ENCODE measurements at places on chromosomes 6 and 20.
A peak's percentile ranks its signal among the peaks of the same experiment; 100 is the strongest.

GRCh38 chr20:50337521-50338466 is 147.2 kb downstream of the CEBPB start:
- DNase-seq = no peak

DNA sequence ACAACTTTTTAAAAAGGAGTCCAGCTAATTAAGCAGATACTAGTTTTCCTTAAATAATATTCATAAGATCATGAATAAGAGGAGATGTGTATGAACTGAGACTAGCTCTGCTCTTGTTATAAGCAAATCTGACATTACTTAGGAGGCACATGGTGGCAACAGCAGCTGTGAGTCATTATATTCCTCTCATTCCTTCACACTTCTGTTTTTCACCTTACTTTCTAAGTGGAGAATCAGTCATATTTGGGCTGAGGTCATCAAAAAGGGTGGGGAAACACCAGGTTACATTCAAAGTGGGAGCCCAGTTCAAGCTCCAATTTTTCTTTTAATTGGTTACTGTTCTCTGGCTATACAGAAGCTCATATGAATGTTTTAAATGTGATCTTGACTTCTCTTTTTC is 6.0 kb upstream of the RIPPLY2 start:
- no peak for DNase-seq

GRCh38 chr6:30727920-30728553 is 7.9 kb downstream of the TUBB start:
- peak; percentile 80 for DNase-seq

DNA sequence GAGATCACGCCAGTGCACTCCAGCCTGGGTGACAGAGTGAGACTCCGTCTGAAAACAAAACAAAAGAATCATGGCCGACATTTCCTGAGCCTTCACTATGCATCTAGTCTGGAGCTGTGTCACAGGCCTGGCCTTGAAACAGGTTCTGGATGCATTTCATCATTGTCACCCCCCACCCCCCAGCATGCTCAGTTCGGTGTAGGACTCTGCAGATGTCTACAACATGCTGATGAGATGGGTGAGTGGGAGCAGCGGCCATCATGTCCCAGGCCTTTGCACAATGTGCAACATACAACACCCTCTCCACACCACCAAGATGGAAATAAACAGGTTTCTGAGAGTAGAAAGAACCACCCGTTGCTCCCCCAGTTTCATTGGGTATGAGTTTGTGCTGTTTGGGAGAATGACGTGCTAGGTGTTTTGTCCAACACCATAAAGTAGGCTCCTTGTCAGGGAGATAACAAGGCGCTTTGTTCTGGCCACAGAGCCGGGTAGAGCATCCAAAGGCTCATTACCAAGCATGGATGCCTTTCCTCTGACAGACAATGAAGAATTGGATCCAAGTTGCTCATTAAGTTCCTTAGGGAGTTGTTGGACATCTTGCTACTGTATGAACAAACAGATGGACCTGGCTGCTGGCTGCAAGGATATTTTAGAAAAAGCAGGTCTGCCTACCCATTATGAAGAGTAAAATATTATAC is 22.1 kb downstream of the SNHG17 start:
- no peak for DNase-seq

DNA sequence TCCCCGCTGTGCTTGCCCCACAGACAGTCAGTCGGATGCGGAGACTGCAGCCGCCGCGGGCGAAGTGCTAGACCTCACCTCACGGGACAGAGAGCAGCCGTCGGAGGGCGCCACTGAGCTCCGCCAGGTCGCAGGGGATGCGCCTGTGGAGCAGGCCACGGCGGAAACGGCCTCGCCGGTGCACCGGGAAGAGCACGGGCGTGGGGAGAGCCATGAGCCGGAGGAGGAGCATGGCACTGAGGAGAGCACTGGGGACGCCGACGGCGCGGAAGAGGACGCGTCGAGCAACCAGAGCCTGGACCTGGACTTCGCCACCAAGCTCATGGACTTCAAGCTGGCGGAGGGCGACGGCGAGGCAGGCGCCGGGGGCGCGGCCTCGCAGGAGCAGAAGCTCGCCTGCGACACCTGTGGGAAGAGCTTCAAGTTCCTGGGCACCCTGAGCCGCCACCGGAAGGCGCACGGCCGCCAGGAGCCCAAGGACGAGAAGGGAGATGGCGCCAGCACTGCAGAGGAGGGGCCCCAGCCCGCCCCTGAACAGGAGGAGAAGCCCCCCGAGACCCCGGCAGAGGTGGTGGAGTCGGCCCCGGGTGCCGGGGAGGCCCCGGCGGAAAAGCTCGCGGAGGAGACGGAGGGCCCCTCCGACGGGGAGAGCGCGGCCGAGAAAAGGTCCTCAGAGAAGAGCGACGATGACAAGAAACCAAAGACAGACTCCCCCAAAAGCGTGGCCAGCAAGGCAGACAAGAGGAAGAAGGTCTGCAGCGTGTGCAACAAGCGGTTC is 66.4 kb downstream of the SSR1 start:
- no peak for DNase-seq

DNA sequence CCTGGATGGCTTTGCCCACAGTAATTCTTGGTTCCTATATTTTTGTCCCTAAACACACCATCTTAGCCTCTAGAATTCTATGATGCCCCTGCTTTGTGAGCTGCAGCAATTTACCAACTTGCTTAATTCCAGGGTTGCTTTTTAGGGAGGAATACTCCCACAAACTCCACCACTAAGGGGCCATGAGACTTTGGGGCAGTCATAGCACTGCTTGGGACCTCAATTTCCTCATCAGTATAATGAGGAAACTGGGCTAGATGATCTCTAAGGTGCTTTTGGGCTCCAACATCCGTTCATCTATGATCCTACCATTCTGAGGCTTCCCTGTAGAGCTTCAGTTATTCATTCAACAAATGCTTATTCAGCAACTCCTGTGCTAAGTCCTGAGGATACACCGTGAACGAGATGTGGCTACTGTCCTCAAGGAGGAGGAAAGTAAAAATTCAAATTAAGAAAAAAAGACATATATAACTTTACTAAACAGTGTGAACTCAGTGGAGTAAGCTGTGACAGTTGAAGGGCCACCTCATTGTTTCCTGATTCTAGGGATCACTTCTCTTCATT is 75.3 kb downstream of the PRDM1 start:
- no peak for DNase-seq

DNA sequence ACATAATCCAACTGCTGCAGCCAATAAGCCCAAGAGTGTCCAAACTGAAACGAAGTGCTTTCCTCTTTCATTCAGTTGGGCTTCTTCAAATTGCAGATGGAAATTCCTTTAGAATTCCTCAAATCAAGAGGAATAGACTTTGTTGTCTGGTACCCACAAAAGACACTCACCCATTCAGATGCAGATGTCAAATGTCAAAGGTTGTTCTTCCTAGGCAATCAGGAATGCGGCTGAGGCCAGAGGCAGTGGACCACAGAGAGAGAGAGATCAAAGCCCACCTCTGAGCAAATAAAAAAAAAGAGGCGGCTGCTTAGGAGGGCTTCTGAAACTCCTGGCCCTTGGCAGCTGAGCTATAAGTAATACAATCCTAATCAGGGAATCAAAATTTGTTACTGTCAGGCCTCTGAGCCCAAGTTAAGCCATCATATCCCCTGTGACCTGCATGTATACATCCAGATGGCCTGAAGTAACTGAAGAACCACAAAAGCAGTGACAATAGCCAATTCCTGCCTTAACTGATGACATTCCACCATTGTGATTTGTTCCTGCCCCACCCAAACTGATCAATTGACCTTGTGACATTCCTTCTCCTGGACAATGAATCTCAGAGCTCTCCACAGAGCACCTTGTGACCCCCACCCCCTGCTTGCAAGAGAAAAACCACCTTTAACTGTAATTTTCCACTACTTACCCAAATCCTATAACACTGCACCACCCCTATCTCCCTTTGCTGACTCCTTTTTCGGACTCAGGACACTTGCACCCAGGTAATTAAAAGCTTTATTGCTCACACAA is 303.0 kb upstream of the GJE1 start:
- no peak for DNase-seq

GRCh38 chr6:119348748-119349360 is 707 bp downstream of the MAN1A1 start:
- DNase-seq = peak; percentile 50

GRCh38 chr6:44976677-44977641 is 351.2 kb upstream of the RUNX2 start:
- DNase-seq = peak; percentile 50

DNA sequence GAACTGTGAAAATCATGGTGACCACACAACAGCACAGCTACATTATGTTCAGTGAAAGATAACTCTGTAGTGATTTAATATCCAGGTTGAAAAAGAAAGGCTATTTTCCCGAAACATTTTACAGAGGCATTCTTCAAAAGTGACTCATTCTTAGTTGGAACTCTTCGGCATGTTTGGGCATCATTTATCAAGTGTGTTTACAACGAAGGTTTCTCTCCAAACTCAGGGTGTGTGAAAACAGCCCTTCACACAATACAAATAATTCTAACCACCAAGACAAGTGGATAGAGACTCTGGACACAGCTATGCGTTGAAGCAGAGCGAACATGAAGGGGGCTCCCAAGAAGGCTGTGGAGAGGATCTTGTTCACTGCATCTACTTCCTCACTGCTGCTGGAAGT is 57.6 kb downstream of the CBLN4 start:
- no peak for DNase-seq

- DNase-seq = no peak
Measured at GRCh38 chr6:170085475-170086401, 205.1 kb downstream of the DLL1 start.

GRCh38 chr20:3156811-3157619 is 2.6 kb downstream of the FASTKD5 start:
- peak; percentile 8 for DNase-seq

DNA sequence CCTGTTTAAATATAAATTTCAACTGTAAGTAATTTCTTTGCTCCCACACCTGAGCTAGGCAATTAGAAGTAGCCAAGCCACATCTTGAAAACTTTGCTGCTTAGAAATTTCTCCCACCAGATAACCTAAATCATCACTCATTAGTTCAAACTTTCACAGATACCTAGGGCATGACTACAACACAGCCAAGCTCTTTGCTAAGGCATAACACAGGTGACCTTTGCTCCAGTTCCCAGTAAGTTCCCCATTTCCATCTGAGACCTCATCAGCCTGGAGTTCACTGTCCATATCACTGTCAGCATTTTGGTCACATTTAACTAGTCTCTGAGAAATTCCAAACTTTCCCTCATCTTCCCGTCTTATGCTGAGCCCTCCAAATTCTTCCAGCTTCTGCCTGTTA is 79.8 kb upstream of the OPRM1 start:
- no peak for DNase-seq

DNA sequence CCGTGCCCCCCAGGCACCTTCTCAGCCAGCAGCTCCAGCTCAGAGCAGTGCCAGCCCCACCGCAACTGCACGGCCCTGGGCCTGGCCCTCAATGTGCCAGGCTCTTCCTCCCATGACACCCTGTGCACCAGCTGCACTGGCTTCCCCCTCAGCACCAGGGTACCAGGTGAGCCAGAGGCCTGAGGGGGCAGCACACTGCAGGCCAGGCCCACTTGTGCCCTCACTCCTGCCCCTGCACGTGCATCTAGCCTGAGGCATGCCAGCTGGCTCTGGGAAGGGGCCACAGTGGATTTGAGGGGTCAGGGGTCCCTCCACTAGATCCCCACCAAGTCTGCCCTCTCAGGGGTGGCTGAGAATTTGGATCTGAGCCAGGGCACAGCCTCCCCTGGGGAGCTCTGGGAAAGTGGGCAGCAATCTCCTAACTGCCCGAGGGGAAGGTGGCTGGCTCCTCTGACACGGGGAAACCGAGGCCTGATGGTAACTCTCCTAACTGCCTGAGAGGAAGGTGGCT is 960 bp downstream of the TNFRSF6B start:
- DNase-seq = no peak

- DNase-seq = no peak
Measured at GRCh38 chr20:54385746-54386145, 89.6 kb upstream of the DOK5 start.

GRCh38 chr20:53149890-53150205 is 177.7 kb downstream of the TSHZ2 start:
- DNase-seq = no peak

DNA sequence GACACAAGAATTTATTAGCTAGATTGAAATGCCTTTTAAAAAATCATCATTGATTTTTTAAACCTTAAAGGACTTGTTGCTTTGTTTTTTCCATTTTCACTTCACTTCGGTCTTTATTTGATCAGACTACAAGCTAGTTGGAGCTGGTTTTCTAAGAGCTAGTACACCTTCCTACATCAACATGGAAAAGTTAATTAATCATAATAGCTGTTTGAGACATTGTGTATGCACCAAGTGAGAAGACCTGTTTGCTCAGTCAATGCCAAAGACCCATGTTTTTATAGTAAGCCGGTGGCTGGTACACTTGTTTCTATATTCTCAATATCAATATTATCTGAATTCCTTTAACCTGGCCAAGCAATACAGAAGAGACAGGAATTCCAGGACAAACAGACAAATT is 310.2 kb upstream of the SGK1 start:
- DNase-seq = no peak

- DNase-seq = peak; percentile 13
Measured at GRCh38 chr6:8137529-8137939, 35.2 kb upstream of the EEF1E1 start.

DNA sequence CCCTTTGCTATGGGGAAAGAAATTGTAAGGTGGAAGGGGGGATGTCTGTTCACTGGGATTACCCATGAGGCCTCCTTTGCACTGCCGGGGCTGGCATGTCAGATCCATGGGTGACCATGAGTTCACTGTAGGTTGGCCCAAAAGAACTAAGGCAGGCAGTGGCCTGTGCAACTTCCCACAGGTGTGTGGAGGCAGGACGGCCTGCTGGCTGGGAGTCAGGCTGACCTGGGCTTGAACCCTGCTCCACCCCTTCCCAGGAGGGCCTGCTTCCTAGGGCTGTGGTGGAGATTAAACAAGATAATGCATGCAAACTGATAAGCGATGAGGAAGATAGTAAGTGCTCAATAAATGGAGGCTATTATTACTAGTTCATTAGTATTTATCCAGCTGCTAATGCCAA is 163.0 kb downstream of the EYA2 start:
- no peak for DNase-seq

DNA sequence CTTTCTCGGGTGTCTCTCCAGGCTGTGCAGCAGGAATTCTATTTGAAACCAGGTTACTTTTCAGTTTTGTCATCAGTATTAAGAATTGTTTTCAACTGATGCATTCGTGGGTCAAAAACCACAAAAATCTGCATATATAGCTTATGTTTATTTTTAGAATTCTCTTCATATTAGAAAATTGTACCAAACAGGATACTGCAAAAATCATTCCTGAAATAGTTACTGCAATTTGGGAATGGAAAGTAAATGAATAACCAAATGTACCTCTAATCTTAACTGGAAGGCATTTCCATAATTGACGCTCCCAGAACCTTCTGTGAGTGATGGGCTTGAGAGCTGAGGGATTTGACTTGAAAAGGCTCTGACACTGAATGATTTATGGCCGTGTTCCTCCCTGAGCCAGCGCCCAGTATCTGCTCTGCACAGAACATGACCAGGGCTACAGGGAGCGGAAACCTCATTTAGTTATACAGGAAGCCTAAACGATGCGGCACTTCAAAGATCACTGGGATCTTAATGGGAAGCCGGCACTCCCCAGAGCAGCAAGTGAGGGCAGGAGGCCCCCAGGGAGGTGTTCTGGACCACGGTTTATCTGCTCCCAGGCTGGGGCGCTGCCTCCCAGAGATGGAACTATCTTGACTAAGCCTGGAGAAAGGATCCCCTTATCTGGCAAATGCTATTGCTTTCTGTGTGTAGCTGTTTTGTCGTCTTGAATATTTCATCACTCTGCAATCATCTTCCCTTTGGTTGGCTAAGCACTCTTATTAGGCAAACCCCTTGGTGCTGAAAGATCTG is 446.0 kb downstream of the QKI start:
- DNase-seq = peak; percentile 54

- no peak for DNase-seq
Measured at GRCh38 chr6:116074732-116075390, 14.2 kb upstream of the FRK start.

Measured in choroid plexus epithelial cell (primary cell).